ENCODE measurements at places on chromosomes 4 and X. TPM values are rescaled to one million over a fixed set of nuclear protein-coding genes. Genes with fewer than 3 reads are reported as not detected.

The GAGE12H gene
- total RNA-seq: not detected

The UGT2A3 gene
- total RNA-seq: not detected

GRCh38 chr4:98203332-98204235 is 57.6 kb upstream of the RAP1GDS1 start:
- H3K36me3 ChIP-seq: no peaks in the 10 kb centered on the region
- no peak overlapping the region for H3K4me3 ChIP-seq

The ETDB gene
- not detected for total RNA-seq

- H3K27ac ChIP-seq: no peak overlapping the region
- DNase-seq: no peak
- H3K4me3 ChIP-seq: no peak overlapping the region
- H3K36me3 ChIP-seq: no peaks in the 10 kb centered on the region
- peaks cover 9% of the 10 kb centered on the region for H3K4me1 ChIP-seq
Observed at GRCh38 chrX:19564606-19565005, 49.3 kb upstream of the MAP3K15 start.

The MAGEB2 gene
- not detected for total RNA-seq

- no peaks in the 10 kb centered on the region for H3K27me3 ChIP-seq
- no peak overlapping the region for H3K4me3 ChIP-seq
- H3K4me1 ChIP-seq: no peaks in the 10 kb centered on the region
- H3K27ac ChIP-seq: no peak overlapping the region
- H3K36me3 ChIP-seq: peaks cover 36% of the 10 kb centered on the region
Observed at GRCh38 chr4:1691737-1692373, 7.7 kb upstream of the FAM53A start.

The TSPAN5 gene
- 61.4 TPM for total RNA-seq

- H3K36me3 ChIP-seq: no peaks in the 10 kb centered on the region
- H3K4me1 ChIP-seq: peaks cover 11% of the 10 kb centered on the region
- peak within 1 kb of the TSS; percentile 63 for H3K4me3 ChIP-seq
Observed at GRCh38 chr4:185811509-185812364, at the start of gene SORBS2. SORBS2 (minus strand) TSS chr4:185812194; CDS start chr4:185690571, 121,623 bp downstream.

- H3K27me3 ChIP-seq: no peaks in the 10 kb centered on the region
- DNase-seq: no peak
- H3K4me3 ChIP-seq: no peak overlapping the region
- H3K4me1 ChIP-seq: no peaks in the 10 kb centered on the region
Observed at GRCh38 chrX:81354954-81355353, 153.1 kb downstream of the SH3BGRL start.

GRCh38 chrX:154840856-154841255 is 6.4 kb upstream of the SMIM9 start:
- no peak overlapping the region for H3K4me3 ChIP-seq
- H3K4me1 ChIP-seq: no peaks in the 10 kb centered on the region
- H3K27ac ChIP-seq: no peak overlapping the region
- DNase-seq: peak; percentile 26
- no peaks in the 10 kb centered on the region for H3K27me3 ChIP-seq
- no peaks in the 10 kb centered on the region for H3K36me3 ChIP-seq

- no peaks in the 10 kb centered on the region for H3K27me3 ChIP-seq
- no peak overlapping the region for H3K27ac ChIP-seq
- H3K36me3 ChIP-seq: no peaks in the 10 kb centered on the region
- no peak for DNase-seq
Observed at GRCh38 chr4:113285501-113285900, 236.0 kb downstream of the ANK2 start.

DNA sequence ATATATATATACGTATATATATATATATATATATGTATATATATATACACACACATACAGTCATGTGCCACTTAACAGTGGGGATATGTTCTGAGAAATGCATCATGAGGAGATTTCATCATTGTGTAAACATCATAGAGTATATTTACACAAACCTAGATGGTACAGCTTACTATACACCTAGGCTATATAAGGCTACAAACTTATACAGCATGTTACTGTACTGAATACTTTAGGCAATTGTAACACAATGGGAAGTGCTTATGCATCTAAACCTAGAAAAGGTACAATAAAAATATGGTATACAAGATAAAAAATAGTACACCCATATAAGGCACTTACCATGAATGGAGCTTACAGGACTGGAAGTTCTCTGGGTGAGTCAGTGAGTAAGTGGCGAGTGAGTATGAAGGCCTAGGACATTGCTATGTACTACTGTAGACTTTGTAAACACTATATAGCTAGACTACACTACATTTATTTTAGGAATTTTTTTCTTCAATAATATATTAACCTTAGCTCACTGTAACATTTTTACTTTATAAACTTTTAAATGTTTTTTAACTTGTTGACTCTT is 13.2 kb upstream of the CCSER1 start:
- no peaks in the 10 kb centered on the region for H3K4me1 ChIP-seq
- H3K27me3 ChIP-seq: no peaks in the 10 kb centered on the region
- H3K36me3 ChIP-seq: no peaks in the 10 kb centered on the region
- no peak overlapping the region for H3K27ac ChIP-seq
- no peak overlapping the region for H3K4me3 ChIP-seq

DNA sequence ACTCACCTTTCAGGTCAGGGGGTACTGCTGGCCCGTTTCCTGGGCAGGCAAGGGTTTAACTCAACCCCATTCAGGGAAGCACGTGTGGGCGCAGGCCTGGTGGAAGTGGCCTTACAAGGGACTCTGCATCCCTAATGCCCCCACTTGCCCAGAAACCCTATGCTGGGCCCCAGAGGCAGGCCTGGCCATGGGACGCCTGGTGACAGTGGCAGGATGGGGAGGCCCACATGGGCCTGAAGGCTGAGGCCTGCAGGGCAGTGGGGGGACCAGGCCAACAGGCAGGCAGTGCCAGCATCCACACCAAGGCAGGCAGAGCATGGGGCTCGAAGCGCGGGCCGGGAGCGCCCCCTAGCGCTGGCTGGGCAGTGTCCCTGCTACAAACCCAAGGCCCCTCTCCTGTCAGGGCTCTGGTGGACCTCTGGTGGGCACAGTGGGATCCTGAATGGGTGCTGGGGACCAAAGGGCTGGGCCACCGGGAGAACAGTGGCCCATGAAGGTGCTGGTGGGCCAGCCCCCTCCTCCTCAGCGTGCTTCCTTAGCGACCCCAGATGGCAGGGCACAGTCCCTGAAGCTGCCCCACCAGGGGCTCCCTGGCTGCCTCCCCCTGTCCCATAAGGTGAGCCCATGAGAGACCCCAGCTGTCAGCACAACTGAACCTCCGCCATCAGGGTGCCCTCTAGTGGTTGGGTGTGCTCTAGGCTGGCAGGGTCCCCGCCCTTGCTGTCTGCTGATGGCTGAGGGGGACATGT is 16.8 kb downstream of the FGFR3 start:
- DNase-seq: no peak
- no peaks in the 10 kb centered on the region for H3K4me1 ChIP-seq
- no peak overlapping the region for H3K4me3 ChIP-seq
- H3K27ac ChIP-seq: no peak overlapping the region
- H3K27me3 ChIP-seq: no peaks in the 10 kb centered on the region

The PLK4 gene
- total RNA-seq: 2.8 TPM

- H3K27me3 ChIP-seq: no peaks in the 10 kb centered on the region
- no peak for DNase-seq
- H3K4me1 ChIP-seq: no peaks in the 10 kb centered on the region
- no peaks in the 10 kb centered on the region for H3K36me3 ChIP-seq
- H3K27ac ChIP-seq: no peak overlapping the region
Observed at GRCh38 chrX:44338361-44338760, 5.1 kb downstream of the EFHC2 start.

Data from astrocyte (in vitro differentiated cells and primary cell).